GM13977 (cell line): ENCODE measurements at places on chromosomes 13 and 19.
A peak's percentile ranks its signal among the peaks of the same experiment; 100 is the strongest.

GRCh38 chr19:53102756-53103233 is 427 bp downstream of the ZNF160 start:
- peak; percentile 47 for DNase-seq

- peak; percentile 32 for DNase-seq
Observed at GRCh38 chr13:90867336-90867683, 480.2 kb upstream of the MIR17HG start.

DNA sequence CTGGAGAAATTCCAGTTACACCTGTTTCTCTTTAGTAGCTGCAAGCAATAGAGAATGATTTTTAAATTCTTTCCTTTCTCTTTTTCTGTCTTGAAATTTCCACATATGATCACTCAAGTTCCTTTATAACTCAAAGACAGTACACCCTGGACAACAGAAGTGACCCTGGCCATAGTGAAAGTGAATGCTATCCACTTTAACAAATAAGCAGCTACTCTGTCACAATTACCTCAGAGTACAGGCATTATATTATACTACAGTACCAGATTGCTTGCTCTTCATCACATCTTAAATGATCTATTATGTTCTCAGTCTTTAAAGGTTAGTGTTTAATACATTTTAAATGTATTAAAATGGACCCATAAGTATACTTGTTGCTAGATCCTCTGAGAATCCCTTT is 136.2 kb downstream of the KLF12 start:
- no peak for DNase-seq

DNA sequence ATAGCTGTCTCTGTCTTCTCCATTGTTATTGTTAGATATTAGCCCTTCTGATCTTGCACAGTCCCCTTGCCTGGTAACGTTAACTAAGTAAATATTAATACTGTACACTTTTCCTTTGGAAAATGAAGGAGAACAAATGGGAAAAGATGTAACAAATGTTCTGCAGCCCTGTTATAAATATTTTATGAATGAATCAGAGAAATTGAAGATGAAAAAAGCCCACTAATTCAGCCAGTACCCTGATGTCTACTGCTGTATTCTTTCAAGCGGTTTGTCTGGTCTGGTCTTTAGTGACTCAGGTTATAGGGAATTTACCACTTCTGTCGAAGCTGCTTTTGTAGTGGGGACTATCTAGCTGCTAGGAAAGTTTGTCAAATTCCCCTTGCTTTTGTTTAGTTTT is 121.0 kb downstream of the COG6 start:
- DNase-seq, result peak; percentile 43

DNA sequence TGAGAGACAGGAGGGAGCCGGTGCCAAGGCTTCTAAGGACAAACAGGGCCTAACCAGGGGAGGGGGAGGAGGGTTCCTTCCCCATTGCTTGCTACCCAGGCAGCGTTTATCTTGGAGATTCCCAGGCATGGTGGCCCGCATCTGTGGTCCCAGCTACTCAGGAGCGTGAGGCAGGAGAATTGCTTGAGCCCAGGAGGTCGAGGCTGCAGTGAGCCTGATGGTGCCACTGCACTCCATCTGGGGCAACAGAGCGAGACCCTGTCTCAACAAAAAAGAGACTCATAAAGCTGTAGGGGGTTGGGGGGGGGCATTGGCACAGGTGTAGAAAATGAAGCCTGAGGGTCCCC is 11.4 kb downstream of the TIMM13 start:
- no peak for DNase-seq

DNA sequence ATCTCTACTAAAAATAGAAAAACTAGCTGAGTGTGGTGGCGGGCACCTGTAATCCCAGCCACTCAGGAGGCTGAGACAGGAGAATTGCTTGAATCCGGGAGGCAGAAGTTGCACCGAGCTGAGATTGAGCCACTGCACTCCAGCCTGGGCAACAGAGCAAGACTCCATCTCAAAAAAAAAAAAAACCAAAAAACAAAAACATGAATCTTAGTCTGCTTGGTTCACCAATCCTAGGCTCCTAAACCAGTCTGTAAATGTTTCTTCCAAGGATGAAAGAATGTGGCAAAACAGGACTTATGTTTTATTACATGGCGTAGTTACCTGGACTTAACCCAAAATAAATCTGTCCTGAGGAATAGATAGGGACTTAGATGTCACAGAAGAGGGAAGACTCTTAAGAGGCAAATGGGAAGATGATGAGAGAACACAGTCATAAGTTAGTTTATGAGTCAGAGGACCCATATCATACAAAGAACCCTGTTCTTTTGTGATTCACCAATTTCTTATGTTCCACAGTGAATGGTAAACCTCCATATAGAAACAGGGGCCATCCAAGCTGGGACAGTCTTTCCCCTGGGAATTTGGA is 6.9 kb upstream of the FBXL3 start:
- no peak for DNase-seq

DNA sequence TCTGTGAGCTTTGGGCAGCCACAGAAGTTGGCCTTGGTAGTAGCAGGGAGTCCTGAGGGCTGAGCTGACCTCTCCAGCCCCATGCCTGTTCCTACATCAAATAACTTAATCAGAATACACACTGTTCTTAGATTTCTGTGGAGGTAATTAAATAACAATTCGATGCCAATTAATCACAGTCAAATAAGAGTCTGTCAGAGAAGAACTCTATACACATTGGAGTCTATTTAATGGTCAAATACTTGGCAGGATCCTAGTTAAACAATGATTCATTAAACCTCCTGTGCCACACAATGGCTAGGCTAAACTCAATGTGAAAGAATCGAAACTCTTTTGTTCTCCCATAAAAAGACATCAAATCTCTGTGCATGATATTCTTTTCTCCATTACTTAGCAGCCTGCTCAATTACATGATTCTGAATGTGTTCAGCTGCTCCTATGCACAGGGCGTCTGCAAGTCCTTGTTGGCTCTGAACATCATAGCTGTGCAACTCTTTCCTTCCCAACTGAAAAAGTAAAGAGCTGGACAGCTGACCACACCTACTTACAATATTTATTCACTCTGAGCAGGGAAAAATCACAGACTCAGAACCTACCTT is 173.1 kb downstream of the ABCC4 start:
- no peak for DNase-seq

DNA sequence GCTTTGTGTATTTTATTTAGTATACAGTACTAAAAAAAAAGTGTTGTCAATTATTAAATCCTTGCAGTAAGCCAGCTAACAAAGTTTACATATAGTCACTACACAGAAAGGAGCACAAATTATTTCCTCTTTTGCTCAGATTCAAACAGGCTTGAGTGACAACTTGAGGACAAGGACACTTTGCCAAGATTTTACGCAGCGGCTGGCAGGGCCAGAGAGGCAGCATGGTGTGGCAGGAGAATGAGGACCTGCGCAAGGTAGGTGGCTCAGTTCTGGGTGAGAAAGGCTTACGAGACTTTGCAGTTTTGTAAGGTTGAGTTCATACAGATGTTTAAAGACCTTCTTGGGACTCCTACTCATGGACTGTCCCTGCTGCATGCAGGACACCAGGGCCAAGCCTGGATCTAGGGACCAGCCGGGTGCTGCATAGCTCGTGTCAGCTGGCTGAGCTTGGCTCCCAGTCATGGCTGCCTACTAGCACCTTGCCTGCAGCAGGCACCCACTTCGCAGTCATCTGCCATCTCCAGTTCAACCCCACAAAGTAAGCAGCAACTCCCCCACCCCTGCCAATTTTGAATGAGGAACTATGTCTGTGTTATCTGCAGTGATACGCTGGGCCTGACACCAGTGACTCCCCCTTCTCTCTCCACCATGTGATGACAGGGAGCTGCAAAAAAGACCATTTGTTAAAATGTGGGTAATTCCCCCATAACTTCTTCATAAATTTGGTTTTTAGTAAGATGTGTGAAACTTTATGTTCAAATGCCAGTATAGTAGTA is 3.7 kb upstream of the TUBA3C start:
- no peak for DNase-seq

GRCh38 chr13:68234274-68234673 is 1004.1 kb upstream of the PCDH9 start:
- no peak for DNase-seq

DNA sequence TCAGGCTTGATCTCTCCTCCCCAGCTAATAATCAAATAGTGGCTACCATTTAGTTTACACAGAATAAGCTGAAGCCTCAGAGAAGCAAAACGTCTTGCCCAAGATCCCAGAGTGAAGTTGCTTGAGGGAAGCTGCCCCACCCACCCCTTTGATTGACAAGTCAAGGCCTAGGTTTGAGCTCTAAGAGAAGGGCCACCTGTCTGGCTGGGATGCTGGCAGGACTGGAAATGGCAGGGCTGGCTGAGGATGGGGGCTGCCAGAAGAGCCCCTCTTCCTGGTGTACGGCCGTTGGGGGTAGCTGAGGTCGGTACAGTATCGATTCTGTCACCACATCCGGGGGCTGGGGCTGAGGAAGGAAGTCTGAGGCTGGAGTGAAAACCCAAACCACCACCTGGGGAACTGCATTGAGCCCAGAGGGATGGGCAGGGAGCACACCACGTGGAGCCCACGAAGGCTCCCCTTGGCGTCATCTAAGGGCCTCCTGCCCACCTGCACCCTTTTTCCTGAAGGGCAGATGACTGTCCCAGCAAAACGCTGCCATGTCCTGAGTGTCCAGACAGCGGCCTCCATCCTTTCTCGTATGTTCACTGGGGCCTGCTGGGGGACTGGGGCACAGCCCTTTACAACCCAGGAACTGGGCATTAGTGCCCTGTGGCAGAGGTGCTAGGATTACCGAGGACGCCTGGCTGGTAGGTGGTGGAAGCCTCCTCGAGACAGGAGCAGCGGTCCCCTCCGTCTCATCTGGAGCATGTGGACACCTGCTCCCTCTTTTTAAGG is 1.4 kb upstream of the PRKD2 start:
- DNase-seq, result peak; percentile 77

DNA sequence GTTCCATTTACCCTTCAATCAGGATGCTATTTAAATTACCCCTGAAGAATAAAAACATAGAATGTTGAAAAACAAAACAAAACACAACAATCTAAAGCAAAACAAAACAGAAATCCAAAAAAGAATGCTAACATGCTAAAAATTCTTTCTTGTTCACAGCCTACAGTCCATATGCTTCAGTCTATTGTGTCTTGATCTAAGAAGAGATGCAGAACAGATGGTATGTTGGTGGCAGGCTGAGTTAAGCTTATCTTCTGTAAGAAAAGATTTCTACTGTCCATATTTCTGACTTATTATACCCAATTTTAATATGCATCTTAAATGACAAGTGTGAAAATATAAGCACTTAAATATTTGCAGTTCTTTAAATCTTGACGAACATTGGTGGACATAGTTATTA is 356.1 kb upstream of the SLITRK1 start:
- no peak for DNase-seq

DNA sequence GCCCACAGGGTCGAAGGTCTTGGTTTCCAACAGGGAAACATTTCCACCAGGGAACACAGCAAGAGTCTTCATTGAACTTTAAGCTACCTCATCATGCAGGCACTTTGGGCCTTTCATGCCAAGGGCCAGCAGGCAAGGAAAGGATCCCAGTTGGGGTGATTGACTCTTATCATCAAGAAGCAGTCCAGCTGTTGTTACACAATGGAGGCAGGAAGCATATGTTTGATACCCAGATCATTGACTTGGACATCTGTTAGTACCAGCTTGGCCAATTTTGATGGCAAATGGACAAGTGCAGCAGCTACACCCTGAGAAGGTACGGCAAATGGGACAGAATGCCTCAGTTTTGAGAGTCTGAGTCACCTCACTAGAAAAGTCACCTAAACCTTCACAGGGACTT is 10.9 kb upstream of the RCBTB1 start:
- no peak for DNase-seq

DNA sequence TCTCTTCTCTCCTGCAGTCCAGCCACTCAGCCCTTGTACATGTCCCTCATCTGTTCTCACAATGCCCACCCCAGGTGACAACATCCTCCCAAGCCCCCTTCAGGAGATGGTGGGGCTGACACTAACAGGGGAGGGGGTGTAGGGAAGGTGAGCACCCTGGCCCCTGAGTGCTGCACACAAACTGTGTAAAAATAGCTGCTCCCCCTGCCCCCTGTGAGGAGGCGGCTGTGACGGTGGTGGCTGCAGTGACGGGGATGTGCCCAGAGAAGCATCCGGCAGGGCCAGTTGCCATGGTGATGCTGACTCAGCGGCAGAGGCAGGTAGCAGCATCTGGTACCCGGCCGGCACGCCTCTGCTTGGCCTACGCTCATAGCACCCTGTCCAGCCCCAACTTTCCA is 13.0 kb upstream of the JUND start:
- DNase-seq, result no peak

GRCh38 chr19:1577090-1577928 is 9.2 kb upstream of the MEX3D start:
- no peak for DNase-seq

DNA sequence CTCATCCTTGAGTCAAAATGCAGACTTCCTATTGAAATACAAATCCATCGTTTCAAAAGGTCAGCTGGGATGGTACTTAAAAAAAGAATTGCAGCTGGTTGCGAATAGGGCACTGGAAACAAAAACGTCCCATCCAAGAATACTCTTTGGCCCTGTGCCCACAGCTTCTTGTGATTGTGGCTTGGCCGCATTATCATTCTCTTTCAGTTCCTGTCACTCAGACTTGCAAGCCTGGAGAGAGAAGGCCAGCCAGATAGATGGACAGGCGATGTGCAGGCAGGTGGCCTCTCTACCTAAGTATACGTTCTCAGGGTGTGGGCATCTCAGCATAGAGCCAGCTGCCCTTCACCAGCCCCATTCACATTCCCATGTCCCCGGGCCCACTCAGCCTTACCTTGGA is 208.5 kb upstream of the ZNF536 start:
- DNase-seq, result no peak

- no peak for DNase-seq
Observed at GRCh38 chr13:87778128-87778527, 107.0 kb downstream of the SLITRK5 start.

DNA sequence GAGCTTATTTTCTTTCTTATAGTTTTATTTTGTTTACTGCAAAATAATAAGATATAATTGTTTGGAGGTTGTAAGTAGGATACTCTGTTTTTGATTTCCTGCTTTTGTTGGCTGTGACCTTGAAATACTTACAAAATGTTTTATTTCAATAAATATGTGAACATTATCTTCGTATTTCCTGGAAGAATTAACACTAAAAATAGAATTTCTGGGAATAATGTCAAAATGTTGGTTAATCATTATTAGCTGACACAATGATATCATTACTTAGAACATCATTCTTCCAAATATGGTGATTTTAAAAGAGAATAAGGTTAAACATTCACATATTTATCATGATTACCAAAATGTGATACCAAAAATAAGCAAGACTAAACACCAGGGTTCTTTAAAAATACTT is 1148.6 kb upstream of the PRR20A start:
- no peak for DNase-seq

GRCh38 chr19:21202865-21203494 is 61.1 kb downstream of the ZNF431 start:
- peak; percentile 7 for DNase-seq

DNA sequence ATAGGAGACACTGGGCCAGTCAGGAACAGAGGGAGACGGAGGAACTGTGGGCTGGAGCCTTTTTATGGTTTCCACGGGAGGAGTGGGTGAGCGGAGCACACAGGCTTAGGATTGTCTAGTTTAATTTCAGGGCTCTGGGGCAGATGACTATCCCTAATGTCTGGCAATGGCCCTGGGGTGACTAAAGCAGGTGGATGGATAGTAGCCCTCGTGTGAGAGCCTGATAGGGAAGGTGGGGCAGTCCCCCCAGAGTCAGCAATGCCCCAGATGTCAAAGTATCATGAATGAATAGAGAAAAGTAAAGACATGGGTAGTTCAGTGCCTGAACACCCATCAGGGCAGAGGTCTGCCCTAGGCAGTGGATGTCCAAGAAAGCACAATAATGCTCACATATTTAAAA is 94.2 kb downstream of the ZDHHC20 start:
- no peak for DNase-seq
